ENCODE measurements at places on chromosomes 16 and 17. TPM values are rescaled to one million over a fixed set of nuclear protein-coding genes. Genes with fewer than 3 reads are reported as not detected.

GRCh38 chr16:1309888-1310831 lies 724 bp downstream of the UBE2I start:
- DNase-seq = peak; percentile 39
- peaks cover 14% of the 10 kb centered on the region for H3K4me1 ChIP-seq
- peak overlapping the region; percentile 97 for H3K4me3 ChIP-seq
- H3K27ac ChIP-seq = peak overlapping the region; percentile 90

DNA sequence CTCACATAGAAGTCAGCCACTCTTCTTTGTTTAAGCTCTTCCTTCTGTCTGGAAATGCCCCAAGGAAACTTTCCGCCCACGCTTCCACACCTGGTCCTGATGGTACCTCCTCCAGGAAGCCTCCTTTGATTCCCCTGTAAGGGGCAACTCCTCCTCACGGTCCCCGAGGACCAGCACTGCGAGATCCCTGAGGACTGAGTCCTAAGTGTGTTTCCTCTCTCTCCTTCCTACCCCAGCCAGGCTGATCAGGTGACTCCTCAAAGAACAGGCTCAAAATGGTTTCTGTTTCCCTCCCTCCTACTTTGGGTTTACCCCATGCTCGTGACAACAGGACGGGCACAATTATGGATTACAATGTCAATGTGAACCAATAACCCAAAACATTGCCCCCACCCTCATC lies 63.0 kb upstream of the MED9 start:
- H3K4me3 ChIP-seq = peak overlapping the region; percentile 79
- no peak for DNase-seq
- H3K27ac ChIP-seq = peak overlapping the region; percentile 81
- peaks cover 3% of the 10 kb centered on the region for H3K27me3 ChIP-seq
- H3K4me1 ChIP-seq = peaks cover 61% of the 10 kb centered on the region

- peaks cover 19% of the 10 kb centered on the region for H3K36me3 ChIP-seq
- H3K27me3 ChIP-seq = no peaks in the 10 kb centered on the region
- no peak overlapping the region for H3K27ac ChIP-seq
These were observed 8.9 kb upstream of the MYH11 start for GRCh38 chr16:15865742-15866141.

GRCh38 chr16:8986111-8986510 lies 22.4 kb upstream of the USP7 start:
- no peak overlapping the region for H3K27ac ChIP-seq
- H3K27me3 ChIP-seq = peaks cover 17% of the 10 kb centered on the region
- H3K36me3 ChIP-seq = no peaks in the 10 kb centered on the region

DNA sequence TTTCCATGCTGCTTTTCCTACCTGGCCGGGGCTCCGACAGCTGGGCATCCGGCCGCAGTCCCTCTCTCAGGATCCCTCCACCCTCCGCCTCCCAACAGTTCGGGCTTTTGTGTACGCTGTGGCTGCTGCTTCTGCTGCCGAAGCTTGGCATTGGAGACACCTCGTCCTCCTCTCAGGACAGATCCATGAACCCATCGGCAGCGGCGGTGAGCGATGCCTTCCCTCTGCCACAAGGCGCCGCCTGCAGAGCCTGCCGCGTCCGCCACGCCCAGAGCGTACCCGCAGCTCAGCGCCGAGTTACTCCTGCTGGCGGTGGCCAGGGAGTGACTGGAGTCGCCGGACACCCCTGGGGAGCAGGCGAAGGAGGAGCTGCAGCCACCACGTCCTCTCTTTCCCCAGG lies 2032.8 kb downstream of the TP53TG3F start:
- H3K27ac ChIP-seq = no peak overlapping the region
- no peak for DNase-seq
- no peaks in the 10 kb centered on the region for H3K27me3 ChIP-seq
- no peak overlapping the region for H3K4me3 ChIP-seq

- DNase-seq = no peak
- peak overlapping the region; percentile 88 for H3K27ac ChIP-seq
- no peak overlapping the region for H3K4me3 ChIP-seq
- no peaks in the 10 kb centered on the region for H3K36me3 ChIP-seq
- peaks cover 7% of the 10 kb centered on the region for H3K27me3 ChIP-seq
- H3K4me1 ChIP-seq = peaks cover 81% of the 10 kb centered on the region
These were observed 74.7 kb downstream of the WIPI1 start for GRCh38 chr17:68382582-68383085.

GRCh38 chr16:66039793-66040192 lies 326.7 kb upstream of the CDH5 start:
- no peak for DNase-seq
- no peaks in the 10 kb centered on the region for H3K36me3 ChIP-seq
- H3K27ac ChIP-seq = no peak overlapping the region
- peaks cover 21% of the 10 kb centered on the region for H3K27me3 ChIP-seq
- H3K4me3 ChIP-seq = no peak overlapping the region
- no peaks in the 10 kb centered on the region for H3K4me1 ChIP-seq

DNA sequence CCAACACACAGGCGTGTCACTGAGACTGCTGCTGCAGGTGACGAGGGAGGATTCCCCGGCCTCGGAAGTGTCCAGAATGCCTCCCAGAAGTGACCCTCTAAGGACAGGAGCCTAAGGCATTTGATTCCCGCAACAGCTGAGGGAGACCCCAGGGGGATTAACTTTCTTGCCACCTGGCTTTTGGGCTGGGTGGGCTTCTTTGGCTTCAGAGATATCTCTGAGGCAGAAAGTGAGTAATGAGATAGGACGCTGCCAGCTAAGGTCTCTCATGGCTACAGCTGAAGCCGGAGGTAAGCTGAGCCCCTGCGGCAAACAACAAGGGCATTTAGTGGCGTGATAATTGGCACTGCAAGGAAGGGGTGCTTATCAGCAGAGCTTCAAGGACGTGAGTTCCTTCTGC lies 17.0 kb downstream of the DRC3 start:
- H3K27me3 ChIP-seq = no peaks in the 10 kb centered on the region
- no peak overlapping the region for H3K4me3 ChIP-seq
- peaks cover 32% of the 10 kb centered on the region for H3K4me1 ChIP-seq
- H3K27ac ChIP-seq = peak overlapping the region; percentile 96

DNA sequence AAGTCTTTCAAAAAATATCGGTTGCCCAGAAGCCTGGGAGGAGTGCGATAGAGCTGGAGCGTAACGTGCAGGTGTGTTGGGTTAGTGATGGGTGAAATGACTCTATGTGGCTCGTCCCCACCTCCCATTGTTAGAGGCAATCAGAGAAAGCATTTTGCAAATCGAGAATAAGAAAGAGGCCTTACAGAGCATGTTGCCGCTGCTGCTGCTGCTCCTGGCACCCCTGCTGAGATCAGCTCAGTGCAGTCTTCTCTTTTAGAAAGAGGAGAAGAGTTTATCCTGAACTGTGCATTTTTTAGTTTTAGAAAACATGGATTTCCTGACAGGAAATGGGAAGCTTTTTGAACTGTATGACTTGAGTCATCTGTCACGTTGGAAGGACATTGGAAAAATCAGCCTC lies 774.5 kb upstream of the RBFOX1 start:
- no peaks in the 10 kb centered on the region for H3K36me3 ChIP-seq
- no peak for DNase-seq
- no peak overlapping the region for H3K4me3 ChIP-seq
- no peaks in the 10 kb centered on the region for H3K27me3 ChIP-seq

- H3K27ac ChIP-seq = peak overlapping the region; percentile 96
- peaks cover 70% of the 10 kb centered on the region for H3K4me1 ChIP-seq
- H3K4me3 ChIP-seq = peak overlapping the region; percentile 76
- H3K27me3 ChIP-seq = no peaks in the 10 kb centered on the region
- peaks cover 36% of the 10 kb centered on the region for H3K36me3 ChIP-seq
These were observed 43.2 kb downstream of the GOSR1 start for GRCh38 chr17:30520436-30520835.

DNA sequence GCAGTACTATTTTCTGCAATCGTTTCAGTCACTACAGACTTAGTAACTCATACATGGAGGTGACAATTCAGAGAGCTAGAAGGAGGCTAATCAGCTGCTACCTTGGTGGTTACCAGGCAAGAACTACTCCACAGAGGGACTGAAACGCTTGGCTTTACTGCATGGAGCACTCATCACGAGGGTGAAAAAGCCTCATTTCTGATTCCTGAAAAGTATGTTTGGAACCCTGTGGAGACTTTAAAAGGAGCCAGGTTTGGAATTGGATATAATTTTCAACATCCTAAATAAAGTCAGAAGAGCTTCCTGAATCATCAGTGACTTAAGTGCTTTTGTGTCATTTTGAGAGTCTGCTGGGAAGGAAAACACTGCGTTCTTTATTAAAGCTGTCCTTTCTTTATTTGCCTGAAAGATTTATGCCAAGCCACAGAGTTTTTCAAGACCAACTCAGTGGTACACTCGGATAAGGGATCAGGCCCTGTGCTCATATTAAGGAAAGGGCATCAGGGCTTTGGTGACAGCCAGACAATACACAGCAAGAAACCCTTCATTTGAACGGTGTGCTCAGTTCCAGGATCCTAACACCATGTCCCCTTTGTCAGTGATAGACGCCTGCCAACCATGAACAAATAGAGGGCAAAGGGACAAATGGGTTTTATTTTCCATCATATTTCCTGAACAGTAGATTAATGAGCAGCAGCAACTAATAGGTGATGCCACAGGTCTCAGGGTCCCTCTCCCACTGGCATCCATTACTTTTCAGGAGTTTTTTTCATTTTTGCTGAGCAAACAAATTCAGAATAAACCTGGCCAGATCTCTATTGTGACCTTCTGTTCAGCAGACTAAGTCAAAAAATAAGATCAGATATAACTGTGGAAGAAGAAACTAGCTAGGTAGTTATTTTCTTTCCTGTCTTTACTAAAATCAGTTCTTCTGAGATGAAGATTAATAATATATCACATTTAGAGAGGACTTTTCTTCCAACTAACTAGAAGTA lies 80.5 kb upstream of the CLEC18B start:
- H3K4me3 ChIP-seq = no peak overlapping the region
- H3K36me3 ChIP-seq = peaks cover 18% of the 10 kb centered on the region
- DNase-seq = no peak
- no peaks in the 10 kb centered on the region for H3K27me3 ChIP-seq
- H3K4me1 ChIP-seq = peaks cover 4% of the 10 kb centered on the region
- no peak overlapping the region for H3K27ac ChIP-seq

DNA sequence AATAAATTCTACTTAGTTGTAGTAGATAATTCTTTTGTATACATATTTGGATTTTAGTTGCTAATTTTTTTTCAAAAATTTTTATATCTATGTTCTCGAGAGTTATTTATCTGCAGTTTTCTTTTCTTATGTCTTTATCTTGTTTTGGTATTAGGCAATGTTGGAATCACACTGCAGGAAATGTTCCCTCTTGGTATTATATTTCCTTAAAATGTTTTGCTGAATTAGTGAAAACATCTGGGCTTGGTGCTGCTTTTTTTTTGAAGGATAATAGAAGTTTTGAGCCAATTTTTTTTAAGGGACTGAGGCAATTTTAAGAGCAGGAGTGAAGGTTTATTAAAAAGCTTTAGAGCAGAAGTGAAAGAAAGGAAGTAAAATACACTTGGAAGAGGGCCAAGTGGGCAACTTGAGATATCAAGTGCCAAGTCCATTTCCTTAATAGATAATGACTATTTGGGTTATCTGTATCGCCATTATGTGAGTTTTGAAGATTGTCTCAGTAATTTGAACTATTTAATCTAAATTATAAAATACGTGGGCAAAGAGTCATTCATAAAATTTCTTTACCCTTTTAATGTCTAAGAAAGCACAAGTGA lies 1390.1 kb upstream of the CDH8 start:
- H3K27ac ChIP-seq = no peak overlapping the region
- H3K27me3 ChIP-seq = no peaks in the 10 kb centered on the region
- H3K4me3 ChIP-seq = no peak overlapping the region

DNA sequence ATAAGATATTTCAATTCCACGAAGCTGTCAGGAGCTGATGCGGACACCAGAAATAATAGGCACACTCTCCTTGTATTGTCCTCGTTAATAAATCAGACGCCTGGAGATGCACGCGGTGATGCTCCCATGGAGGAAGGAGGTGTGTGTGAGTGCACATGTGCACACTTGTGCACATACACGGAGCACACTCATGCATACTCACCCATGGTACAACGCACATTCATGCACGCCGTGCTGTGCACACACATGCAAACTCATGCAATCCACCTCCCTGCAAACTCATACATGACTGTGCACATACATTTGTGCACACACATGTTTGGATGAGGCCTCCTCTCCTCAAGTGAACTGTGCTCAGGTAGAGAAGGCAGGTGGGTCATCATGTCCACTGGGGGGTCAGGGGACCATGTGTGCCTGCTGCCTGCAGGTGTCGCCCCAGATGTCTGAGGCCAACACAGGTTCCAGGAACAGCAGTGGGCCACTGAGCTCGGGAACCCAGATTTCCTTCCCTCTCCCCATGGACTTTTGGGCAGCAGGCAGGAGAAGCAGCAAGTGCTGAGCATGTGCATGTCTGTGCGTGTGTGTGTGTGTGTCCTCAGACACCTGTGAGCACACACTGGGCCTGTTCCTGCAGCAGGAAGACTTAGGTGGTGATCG lies 165.3 kb downstream of the SDK2 start:
- H3K4me3 ChIP-seq = no peak overlapping the region
- no peak overlapping the region for H3K27ac ChIP-seq
- H3K36me3 ChIP-seq = 0 out of 2 replicates have a peak, but pooled peaks cover 5% of the 10 kb centered on the region
- H3K4me1 ChIP-seq = no peaks in the 10 kb centered on the region
- DNase-seq = no peak
- no peaks in the 10 kb centered on the region for H3K27me3 ChIP-seq

DNA sequence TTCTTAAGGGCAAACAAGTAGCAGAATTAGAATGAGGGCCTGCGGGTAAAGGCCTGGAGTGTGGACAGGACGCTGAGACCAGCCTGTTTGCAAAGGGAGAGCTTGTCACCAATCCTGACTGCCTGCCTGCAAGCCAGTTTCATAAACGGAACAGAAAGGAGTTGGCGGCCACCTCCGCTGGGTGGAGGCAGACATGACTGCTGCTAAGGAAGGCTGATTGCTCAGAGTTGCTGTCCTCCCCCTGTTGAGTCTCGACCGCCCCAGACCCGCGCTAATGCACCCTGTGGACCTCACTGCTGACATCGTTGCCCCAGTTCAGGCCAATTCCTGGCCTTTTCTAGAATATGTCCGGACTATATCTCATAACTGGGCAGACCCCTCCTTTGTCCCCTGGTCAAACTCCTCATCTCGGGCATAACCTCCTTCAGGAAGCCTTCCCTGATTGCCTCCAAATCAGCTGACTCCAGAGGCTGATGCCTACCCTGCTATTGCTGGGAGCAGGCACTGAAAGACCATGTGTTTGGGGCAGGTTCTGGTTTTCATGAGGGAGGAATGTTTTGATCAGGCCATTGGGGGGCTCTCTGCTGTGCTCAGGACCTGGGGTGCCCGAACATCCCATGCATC lies 153.0 kb upstream of the CIBAR2 start:
- no peak overlapping the region for H3K27ac ChIP-seq
- no peak overlapping the region for H3K4me3 ChIP-seq
- no peaks in the 10 kb centered on the region for H3K4me1 ChIP-seq
- H3K36me3 ChIP-seq = no peaks in the 10 kb centered on the region
- no peak for DNase-seq

DNA sequence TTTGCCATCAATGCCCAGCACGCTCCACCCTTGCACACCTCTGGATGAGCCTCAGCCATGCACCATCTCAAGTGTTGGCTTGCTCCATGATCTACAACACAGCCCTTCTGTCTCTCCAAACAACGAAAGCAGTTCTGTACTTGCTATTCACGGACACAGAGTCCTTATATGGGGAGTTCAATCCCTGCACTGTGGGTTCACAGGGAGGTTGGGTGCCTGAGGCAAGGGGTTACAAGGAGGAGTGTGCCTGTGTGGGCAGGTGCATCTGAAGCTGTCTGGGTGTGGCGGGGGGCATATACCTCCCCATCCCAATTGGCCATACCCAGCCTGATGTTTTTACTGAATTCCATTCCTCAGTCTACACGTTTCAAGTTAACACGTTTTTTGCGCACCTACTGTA lies 5.6 kb downstream of the RUNDC3A start:
- no peak overlapping the region for H3K4me3 ChIP-seq
- no peaks in the 10 kb centered on the region for H3K4me1 ChIP-seq
- no peaks in the 10 kb centered on the region for H3K36me3 ChIP-seq
- peaks cover 50% of the 10 kb centered on the region for H3K27me3 ChIP-seq
- no peak for DNase-seq
- H3K27ac ChIP-seq = no peak overlapping the region

Gene SLC16A13
- 2.7 TPM for total RNA-seq

Gene PRAC1
- not detected for total RNA-seq

Gene HP
- total RNA-seq = not detected
